ENCODE measurements at places on chromosomes 3 and 15.

DNA sequence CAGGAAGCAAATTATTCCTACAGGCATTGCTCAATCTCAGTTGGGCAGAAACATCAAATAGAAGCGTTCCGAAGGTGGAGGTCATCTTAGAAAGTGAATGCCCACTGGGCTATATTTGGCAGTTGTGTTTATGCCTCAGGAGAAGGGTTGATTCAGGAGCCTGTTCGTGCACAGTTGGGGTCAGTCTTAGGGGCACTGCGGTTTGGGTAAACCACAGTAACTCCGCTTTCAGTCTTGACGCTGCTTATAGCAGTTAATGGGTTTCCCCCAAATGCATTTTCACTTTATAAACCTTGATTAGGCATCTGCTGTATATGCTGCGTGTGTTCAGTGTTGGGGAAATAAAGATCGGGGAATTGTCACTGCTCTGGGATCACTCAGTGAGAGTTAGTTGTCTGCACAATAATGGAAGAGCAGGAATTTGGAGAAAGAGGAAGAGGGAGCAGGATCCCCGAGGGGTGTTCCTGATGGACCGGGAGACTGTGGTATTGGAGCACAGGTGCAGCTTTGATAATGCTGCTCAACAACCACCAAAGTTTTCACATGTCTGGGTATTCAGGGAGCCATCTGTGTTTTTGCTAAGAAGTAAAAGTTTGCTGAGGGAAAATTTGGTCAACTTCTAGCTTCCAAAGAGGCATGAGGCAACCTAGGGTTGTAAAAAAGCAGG, 124.3 kb upstream of the EIF1B start:
- no peak for DNase-seq

DNA sequence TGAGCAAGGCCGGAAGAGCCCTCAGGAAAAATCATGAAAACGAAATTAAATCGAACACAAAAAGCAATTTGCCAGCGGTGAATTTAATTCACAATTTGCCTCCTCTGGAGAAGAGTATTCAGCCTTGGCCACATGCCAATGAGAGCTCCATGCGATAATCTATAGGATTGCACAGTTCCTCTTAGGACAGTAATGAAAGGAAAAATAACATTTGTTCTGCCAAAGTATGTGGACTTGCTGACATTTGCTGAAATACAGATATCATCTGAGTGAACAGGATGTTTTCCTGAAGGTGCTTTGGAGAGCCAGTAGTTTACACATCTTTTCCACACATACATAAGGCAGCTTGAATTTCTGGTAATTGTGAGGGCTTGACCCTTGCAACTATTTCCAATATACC, 188.6 kb upstream of the PDZRN3 start:
- DNase-seq = no peak

DNA sequence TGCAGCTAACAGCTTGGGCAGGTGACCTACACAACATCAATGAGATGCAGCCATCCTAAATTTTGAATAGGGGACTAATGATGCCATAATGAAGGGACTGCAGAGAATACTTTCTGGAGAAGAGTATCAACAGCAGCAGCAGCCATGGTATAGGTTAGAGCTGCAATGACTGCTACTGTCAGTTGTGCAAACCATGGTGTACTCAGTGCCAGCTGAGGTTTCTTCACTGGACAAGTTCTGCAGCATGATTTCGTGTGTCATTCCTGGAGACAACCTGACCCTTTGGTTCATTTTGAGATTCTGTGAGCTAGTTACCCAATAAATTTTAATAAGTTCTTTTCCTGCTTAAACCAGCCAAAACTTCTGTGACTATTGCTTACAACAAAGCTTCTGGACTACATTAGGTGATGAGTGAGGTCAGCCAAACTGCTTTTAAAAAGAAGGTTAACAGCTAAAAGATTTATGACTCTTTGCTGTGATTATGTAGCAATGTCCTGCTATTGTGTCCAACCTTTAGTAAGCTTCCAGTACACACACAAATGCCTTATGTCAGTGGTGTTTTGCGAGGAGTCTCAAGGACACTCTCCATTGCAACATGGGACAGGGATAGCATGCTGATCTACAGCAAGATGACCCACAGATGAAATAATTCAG, 4.8 kb upstream of the DAZL start:
- no peak for DNase-seq

- no peak for DNase-seq
These were observed 10.7 kb downstream of the MUC13 start for GRCh38 chr3:124923833-124924232.

DNA sequence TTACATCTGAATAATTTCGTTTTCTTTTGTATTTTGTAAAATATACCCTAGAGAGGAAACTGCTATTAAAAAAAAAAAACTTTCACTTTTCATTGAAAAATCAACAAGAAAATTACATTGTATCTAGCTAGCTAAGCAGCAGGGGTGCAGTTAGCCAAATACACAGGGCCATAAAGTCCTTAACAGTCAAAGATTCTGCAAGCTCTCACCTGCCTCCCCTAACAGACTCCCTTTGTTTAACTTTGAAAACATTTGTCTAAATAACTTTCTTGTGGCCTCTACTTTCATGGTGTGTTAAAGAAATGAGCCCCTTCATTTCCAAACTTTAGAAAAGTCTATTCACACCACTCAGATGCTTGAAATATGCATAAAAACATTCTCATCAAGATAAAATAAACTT, 23.3 kb downstream of the CBLB start:
- no peak for DNase-seq

DNA sequence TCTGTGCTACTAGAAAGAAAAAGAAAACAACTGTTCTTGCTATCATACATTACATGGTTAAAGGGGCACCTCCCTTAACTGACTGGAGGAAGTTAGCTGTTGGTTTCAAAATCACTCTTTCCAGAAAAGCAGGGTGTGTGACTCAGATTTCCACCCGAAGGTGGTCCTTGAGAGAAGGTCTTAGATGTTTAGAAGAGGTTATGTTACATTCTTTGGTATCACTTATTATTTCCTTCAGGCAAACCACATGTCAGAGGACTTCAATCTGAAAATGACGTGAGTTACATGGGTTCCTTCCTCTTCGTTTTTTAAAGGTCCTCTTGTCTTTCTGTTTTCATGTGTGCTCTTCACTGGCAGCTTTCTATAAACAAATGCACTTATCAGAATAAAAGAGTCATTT, 307.9 kb upstream of the CBLB start:
- no peak for DNase-seq

DNA sequence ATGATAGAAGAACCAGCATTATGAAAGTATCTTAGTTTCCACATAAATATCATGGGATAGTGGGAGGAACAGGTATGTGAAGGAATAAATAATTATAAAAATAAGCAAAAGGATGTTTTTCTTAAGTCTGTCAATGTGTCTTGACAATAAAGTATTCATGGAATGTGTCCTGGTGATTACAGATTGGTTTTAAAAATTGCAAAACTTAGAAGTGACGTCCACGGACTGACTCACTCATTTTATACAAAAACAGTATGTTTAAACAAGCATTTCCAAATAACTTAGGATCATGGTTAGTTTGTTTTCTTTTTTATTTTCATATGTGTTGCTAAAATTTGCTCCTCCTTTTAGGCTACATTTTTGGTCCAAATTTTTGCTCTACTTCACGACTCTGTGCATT, 687.0 kb upstream of the NECTIN3 start:
- DNase-seq = no peak

DNA sequence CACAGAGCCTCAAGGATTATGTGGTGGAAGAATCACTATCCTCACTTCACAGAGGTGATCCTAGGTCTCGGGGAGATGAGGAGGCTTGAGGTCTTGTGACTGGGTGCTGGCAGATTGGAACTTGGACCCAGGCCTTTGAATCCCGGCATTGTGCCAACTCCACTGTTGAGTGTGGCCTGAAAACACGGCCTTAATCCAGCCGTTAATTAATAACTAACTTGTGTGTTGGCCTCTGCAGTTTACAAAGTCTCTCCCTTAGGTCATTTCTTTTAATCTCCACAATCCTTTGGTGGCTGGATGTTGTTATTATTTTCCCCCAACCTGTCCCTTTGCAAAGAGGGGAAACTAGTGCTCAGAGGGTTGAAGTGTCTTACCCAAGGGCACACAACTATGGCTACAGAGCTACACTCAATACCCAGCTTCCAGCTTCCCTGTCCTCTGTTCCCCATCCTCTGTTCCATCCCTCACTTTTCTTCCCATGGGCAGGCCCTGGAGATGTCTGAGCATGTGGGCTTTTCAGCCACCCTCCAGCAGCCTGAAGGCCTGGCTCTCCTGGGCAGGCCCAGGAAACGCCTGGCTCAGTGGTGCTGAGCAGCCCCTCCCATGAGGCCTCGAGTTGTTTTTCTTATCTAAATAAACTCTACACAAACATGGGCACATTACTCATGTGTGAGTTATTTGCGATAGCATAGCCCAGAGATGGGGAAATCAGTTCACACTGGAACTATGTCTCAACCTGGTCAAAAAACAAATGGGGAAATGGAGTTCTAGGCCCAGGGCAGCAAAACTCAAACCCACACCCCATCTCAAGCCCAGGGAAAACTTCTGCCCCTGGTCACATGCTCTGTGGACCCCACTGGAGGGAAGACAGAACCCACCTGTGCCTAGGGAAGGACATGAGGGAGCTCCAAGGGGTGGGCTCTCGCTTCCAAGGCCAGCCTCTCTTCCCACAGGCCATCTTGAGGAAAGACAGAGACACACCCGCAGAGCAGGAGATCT, 16.8 kb upstream of the SMAD3 start:
- DNase-seq = no peak

- no peak for DNase-seq
These were observed 89.0 kb downstream of the C3orf85 start for GRCh38 chr3:109225516-109225915.

GRCh38 chr3:178392511-178392926, 143.7 kb upstream of the KCNMB2 start:
- no peak for DNase-seq

DNA sequence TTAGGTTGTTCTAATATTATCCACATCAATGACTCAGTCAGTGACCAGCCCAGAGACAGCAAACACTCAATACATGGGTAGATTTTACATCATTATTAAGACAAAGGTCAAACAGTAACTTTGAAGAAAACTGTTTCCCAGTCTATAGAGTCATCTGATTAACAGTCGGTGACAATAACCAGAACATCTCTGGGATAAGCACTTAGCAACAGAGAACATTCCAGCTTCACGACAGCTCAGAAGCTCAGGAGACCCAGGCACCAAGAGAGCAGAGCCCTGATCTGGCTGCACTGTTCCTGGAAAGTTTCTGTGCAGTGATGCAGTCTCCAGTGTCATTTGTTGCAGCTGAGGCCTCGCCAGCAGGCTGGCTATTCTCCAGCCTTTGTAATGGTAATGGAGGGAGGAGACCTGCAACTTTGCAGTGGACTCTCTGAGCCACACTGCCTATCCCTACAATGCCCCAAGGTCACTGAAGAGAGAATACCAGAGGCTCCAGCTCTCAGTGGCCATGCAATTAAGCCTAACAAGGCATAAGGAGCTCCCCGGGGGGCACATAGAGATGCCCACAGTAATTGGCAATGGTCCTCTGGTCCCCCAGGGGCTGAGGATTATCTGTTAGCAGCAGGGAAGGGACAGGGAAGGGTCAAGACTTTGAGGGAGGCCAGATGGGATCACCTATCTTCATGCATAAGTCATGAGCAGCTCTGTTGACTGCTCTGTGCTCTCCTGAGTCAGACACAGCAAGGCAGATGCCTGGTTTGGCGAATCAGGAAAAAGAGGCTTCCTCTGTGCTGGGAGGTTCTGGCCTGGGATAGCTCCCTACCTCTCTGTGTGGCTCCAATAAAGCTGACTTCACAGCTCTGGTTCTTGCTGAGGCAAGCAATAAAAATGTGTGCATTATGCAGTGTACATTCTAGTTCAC, 163.6 kb downstream of the CTNNB1 start:
- no peak for DNase-seq

DNA sequence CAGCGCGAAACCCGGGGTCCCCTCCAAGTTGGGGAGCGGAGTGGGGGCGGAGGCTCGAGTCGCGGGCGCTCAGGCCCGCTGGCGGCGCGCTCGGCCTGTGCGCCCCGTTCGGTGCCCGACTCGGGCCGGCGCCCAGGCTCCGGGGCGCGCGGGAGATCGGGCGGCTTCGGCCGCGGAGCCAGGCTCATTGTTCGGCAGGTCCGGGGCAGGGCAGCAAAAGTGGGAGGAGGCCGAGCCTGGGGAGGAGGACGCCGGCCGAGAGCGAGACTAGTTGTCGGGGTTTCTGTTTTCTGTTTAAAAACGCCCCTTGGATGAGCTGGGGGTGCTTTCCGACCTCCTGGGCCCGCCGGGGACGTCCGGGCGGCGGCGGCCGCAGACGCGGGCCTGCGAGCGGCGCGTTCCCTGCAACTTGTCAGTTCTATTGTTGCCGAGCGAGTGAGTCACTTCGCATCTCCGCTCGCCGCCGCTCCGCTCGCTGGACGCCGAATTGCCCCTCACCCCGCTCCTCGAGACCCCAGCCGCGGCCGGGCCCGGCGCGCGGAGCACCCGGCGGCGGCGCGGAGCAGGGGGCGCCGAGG, 676 bp downstream of the TCF12 start:
- DNase-seq = peak; percentile 33

DNA sequence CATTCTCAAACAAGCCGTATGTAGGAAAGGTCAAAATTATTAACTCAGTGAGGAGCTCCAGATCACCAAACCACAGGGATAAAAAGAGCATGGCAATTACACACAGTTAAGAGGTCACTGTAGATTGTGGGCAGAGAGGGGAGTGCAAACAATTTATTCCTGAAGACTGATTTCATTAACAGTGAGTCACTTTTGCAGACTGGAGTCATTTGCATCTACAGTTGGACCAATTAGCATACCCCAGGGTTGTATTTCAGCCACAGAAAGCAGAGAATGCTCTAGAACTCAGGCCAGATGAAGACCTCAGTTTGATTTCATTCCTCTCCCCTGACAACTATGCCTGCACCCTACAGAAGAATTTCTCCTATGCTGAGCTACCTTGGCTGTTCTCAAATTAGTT, 40.1 kb downstream of the SETMAR start:
- no peak for DNase-seq

DNA sequence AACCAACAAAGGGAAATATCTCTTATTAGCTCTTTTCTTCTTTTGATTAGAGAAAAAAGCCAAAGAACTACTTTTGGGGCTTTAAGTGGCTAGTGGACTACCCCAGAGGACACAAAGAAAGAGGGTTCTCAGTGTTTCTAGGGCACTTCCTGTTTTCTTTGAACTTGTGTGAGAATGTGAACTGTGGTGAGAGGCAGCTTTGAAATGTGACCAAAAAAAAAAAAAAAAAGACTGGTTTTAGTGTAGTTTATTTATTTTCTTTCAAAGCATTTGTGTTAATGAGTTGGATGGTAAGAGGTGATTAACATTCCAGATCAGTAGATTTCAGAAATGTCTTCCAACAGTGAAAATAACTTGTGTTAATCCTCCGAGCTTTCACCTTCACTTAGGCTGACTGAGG, 32.4 kb downstream of the SELENOT start:
- no peak for DNase-seq

- no peak for DNase-seq
These were observed 274.7 kb upstream of the CTNNB1 start for GRCh38 chr3:40924559-40925141.
